Effector memory CD8-positive, alpha-beta T cell (primary cell): ENCODE measurements at places on chromosomes 6 and 20.

GRCh38 chr6:44627883-44628271, 240.4 kb downstream of the CDC5L start:
- DNase-seq: no peak

GRCh38 chr20:10261702-10262101, 43.1 kb downstream of the SNAP25 start:
- DNase-seq: no peak

DNA sequence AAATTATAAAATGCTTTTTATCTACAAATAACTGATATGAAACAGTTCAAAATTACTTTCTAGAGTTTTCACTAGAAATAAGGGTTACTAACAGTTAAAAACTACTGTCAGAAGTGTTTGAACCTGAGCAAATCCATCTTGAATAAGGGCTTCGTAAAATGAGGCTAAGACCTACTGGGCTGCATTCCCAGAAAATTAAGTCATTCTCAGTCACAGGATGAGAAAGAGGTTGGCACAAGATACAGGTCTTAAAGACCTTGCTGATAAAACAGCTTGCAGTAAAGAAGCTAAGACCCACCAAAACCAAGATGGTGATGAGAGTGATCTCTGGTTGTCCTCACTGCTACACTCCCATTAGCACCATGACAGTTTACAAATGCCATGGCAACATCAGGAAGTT, 93.7 kb downstream of the PLG start:
- no peak for DNase-seq

- DNase-seq: no peak
These were observed 82.7 kb upstream of the FOXC1 start for GRCh38 chr6:1527073-1527457.

DNA sequence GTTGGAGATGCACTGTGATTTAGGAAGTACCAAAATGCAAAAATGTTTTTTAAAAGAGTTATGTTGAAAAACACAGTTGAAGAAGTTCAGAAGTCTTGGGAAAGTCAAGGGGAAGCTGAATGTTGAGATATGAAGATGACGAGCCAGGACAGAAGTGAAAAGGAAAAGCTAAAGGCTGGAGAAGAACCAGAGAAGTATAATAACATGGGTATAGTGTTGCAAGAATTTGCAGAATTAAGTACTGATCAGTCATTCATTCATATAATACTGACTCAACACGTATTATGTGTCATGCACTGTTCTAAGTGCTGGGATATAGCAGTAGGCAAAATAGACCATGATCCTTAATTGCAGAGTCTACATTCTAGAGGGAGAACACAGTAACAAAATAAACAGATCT, 432.8 kb downstream of the CDC5L start:
- DNase-seq: no peak

- no peak for DNase-seq
These were observed 31.0 kb downstream of the RNASET2 start for GRCh38 chr6:166925141-166925996.

DNA sequence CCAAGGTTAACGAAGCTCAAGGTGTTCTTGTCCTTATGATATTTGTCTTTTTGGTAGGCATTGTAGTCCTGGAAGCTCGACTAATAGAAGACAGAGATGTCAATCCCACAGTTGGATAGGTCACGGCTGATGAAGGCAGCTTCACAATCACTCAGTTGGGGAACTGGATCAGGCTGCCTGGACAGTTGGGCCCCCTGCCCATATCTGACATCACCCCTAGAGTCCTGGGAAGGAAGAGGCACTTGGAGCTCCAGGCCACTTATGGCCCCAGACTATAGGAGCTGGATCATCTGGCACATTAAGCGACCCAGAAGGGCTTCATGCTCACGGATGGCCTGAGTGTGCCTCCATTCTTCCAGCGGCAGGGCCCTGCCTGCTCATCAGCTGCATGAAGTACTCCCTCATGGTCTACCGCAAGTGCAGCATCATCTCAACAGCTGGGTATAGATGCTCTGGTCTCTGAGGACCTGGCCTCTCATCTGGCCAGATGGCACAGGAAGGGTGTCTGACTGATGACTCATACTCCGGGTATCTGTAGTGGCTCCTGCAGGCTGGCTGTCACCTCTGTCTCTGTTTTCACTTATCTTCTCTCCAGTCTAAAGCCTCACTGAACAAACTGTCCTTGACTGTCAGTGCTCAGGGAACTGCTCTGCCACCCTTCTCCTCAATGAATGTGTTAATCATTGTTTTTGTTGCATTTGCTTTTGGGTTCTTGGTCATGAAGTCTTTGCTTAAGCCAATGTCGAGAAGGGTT, 29.2 kb upstream of the SSR1 start:
- DNase-seq: no peak

- no peak for DNase-seq
These were observed 116.2 kb upstream of the GPR6 start for GRCh38 chr6:109861946-109862345.

DNA sequence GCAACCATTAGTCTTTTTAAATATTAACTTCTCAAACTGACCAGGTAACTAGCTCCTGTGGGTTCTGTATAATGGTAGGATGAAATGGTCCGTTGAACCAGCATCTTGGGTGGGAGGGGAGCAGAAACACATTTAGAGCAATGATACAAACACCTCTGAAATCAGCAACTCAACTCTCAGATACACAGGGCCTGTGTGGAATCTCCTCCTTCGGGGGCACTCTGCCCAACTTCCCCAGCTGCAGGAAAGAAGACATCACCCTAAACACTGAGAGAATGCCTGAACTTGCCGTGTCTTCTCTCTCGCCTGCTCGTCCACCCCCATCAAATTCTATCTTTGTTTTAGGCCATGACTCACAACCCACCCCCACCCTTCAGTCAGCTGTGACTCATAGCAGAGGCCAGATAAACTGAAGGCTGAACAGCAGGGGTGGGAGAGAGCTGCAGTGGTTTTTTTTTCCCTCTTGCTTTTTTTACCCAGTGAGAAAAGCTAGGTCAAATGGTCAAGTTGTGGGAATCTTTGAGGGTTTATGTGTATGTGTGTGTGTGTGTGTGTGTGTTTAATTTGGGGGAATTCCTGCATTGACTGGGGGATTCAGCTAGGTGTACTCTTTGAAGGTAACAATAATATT, 593.4 kb upstream of the JAG1 start:
- DNase-seq: no peak

GRCh38 chr20:15923030-15923776, 650.0 kb downstream of the KIF16B start:
- no peak for DNase-seq
